ENCODE measurements at places on chromosomes 5 and 9.

DNA sequence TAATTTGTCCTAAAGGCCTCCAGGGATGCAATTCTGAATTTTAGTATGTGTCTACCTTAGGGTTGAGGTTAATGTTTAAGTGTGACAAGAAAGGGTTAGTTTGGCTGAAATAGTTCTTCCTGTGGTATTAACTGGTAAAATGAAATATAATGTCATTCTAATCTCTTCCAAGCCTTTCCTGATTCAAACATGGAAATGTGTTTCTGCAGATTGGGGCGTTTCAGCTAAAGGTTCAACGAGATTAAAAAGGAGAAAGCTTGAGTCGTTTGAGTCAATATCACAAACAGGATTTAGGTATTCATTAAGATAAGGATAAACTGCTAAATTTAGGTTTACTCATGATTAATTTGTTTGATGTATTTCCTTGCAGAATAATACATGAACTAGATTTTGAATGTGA lies 34.4 kb upstream of the ALDOB start:
- DNase-seq = no peak

- DNase-seq = no peak
Measured at GRCh38 chr5:56415356-56415765, 182.2 kb upstream of the ANKRD55 start.

- DNase-seq = no peak
Measured at GRCh38 chr9:115398996-115399395, 281.0 kb upstream of the TNC start.

DNA sequence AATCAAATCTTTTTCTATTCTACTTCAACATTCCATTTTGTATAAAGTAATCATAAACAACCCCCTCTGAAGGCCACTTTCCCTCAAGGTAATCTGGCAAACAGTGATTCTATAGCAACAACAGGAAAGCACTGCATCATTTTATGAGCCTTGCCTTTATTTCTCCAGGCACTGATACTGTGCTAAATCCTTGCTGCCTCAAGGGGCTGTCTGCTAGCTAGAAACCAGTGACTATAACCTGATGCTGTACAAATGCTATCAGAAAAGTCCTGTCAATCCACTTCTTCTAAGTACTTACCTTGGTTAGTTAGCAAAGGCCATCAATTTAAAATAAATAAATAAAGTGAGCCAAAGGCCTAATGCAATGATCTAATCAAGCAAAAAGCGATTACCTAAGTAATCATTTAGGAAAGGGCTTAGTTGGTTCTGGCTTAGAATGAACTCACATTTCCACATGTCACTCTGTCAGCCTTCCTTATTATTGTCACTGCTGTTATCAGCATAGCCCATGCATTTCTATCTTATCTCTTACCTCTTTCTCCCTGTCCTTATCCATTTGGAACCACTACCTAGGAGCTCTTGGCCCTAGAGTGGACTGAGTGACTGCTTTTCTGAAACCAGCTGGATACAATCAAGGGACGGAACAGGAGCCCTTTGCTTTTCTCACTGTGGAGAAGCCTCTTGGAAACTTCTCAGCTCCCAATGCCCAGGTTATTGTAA lies 246.1 kb upstream of the MEF2C start:
- no peak for DNase-seq

Data from right hindlimb (tissue), 1 donor.